SJSA1 (cell line): ENCODE measurements at places on chromosomes 12 and 14. TPM values are rescaled to one million over a fixed set of nuclear protein-coding genes. Genes with fewer than 3 reads are reported as not detected.

The VASH1 gene
- total RNA-seq = 0.13 TPM in 1 of 2 replicates, not detected in the other

The MUCL1 gene
- not detected in 2 replicates for total RNA-seq

The RILPL1 gene
- total RNA-seq = 6.1 and 8.3 TPM in 2 replicates

The LRRC10 gene
- not detected in 2 replicates for total RNA-seq

The TPH2 gene
- 0.11 TPM in 1 of 2 replicates, not detected in the other for total RNA-seq

The MYH6 gene
- not detected in 2 replicates for total RNA-seq

The CCDC38 gene
- total RNA-seq = 0.39 TPM in 1 of 2 replicates, not detected in the other

The USP5 gene
- 121 and 150 TPM in 2 replicates for total RNA-seq

The SPIC gene
- total RNA-seq = not detected in 2 replicates

The GLIPR1L2 gene
- total RNA-seq = 0.13 TPM in 1 of 2 replicates, not detected in the other

The TULP3 gene
- total RNA-seq = 26.8 and 39.7 TPM in 2 replicates
